ENCODE measurements at places on chromosomes 3 and 15.

DNA sequence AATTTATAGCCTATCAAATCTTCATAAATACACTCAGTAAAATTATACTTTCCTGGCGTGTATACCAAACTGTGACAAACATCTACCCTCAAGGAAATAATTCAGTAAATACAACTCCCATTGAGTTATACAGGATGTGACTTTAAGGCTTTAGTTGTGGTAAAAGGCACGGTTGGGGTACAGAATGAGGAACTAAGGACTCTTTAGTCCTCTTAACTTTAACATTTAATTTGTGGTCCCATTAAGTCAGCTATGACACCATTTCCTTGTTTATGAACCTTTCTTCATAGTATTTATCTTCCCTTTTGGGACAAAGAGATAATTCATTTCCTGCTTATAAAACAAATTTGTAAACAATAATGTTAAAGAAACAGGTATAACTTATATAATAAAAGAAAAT, 30.2 kb downstream of the IFT80 start:
- no peak for DNase-seq

DNA sequence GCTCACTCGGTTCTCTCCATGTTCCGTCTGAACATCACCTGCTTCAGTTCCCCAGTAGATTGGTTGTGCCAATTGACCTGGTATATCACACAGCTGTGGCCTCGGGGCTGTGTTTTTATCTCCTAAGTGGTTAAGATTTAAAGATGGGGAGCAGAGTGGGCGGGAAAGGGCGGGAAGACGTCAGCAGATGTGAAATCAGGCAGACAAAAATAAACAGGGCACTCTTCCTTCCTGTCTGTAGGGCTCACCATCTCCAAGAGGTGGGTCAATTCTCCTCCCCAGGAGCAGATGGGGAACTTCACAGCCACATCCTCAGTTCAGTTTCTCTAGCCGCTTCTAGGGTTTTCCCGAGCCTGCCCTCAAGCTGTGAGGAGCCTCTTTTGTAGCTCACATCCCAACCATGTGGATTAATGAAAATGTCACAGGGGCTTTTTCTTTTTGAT, 26.8 kb upstream of the LIMD1 start:
- no peak for DNase-seq

- no peak for DNase-seq
Observed at GRCh38 chr3:72974956-72975355, 21.7 kb upstream of the PPP4R2 start.

GRCh38 chr3:15579051-15579450, 22.3 kb downstream of the HACL1 start:
- no peak for DNase-seq

DNA sequence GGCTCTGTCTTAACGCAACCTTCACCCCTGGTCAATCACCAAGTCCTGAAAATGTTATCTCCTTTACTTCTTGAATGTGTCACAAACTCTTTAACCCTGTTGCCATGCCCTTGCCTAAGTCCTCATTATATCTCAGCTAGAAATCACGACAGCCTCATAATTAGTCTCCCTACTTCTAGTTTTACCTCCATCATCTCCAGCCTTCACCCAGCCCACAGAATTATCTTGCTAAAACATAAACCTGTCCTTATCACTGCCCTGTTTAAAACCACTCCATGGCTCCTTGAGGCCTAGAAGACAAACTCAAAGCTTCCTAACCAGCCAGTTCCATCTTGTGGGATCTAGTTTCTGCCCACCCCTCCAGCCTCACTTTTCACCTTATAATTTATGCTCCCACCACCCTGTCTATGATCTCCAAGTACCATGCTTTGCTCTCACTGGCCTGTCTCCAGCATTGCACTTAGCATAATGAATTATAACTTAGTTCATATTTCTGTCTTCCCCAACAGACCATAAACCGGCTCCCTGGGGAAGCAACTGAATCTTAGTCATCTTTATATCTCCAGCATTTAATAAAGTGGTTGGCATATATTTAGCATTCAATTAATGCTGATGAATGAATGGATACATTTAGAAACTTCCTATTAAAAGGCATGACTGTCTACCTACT, 39.2 kb downstream of the GPR176 start:
- DNase-seq: no peak

DNA sequence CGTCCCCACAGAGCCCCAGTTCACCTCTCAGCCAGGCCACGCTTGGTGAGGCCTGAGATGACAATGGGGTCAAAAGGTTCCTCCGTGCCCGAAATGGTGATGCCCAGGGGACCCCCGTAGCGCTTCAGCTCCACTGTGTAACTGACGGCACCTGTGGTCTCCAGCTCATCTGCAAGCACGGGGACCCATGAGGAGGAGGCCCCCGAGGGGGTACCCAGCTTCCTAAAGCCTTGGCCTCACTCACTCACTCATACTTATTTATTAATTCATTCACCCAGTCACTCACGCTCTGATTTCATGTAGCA, 30.4 kb downstream of the GRIP2 start:
- DNase-seq: no peak

GRCh38 chr15:24899367-24899766, 55.4 kb upstream of the SNRPN start:
- DNase-seq: no peak

DNA sequence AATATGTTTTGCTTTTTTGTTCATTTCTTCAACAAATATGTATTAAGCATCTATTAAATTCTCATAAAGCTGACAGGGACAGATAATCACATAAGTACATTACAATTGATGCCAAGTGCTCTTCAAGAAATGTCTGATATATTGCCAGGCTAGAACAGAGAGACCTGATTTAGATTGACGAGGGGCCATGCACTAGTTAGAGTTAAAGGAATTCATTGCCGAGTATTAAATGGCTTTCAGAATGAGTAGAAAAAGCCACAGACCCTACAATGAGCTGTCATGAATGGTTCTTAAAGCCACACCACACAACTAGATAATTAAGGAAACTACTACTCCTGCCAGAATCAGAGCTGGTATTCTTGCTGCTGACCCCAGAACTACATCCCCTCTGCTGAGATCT, 250.2 kb upstream of the MME start:
- DNase-seq: no peak

DNA sequence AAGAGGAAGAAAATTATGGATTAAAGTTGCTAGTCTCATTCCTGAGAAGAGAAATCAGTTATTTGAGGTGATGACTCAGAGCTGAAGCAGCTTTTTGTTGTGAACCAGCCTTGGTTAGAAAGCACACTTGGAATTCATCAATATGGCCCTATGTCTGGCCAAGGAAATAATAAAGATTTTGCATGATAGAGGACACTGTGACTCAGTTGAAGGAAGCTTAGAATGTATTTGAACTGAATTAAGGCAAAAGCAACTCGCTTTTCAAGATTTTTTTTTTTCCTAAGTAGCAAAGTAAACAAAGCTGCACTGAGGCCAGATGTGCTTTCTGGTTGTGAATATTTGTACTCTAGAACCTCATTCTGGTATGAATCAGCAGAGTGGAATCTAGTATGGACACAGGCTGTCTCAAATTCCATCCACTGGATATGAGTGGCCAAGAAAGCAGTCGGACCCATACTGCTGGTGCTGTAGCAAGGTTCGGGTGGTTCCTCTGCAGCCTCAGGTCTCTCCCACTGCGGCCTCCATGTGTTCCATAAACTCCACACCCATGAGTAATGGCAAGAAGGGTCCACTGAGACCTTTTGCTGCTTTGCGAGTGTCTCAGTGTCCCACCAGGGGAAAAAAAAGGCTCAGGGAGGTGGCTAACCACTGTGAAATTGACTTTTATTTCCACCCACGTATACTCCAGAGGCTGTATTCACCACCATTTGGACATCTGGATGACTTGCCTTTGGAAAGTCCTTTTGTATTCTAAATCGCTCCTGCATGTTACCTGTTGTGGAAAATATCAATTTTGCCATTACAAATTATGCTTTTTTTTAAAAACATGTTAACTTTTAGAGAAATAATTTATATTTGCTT, 53.1 kb downstream of the TGFBR2 start:
- DNase-seq: no peak

- peak; percentile 49 for DNase-seq
Observed at GRCh38 chr15:77335298-77335697, 84.6 kb downstream of the PEAK1 start.

- DNase-seq: no peak
Observed at GRCh38 chr15:65163041-65163440, 22.1 kb downstream of the CLPX start.

GRCh38 chr3:152019508-152019907, 146.1 kb downstream of the SUCNR1 start:
- DNase-seq: no peak

DNA sequence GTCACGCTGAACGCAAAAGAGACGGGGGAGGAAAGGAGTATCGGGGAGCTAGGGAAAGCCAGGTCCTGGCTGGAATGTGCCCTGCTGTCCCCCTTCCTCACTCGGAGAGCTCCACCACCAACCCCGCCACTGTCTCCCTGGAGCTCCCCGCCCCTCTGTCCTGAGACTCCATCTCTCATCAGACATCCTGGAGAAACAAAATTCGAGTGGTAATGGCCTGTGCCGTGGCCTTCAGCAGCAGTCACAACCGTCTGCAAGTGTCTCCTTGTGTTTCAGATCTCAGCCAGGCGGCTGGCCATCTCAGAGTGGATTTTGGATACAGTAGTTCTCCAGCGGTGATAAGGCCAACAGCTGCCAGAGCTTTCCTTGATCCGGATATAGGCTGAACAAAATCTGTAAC, 76.9 kb downstream of the OCA2 start:
- DNase-seq: no peak

- DNase-seq: no peak
Observed at GRCh38 chr3:128472449-128473179, 5.9 kb upstream of the DNAJB8 start.

GRCh38 chr3:15714448-15714847, 83.3 kb downstream of the ANKRD28 start:
- no peak for DNase-seq

DNA sequence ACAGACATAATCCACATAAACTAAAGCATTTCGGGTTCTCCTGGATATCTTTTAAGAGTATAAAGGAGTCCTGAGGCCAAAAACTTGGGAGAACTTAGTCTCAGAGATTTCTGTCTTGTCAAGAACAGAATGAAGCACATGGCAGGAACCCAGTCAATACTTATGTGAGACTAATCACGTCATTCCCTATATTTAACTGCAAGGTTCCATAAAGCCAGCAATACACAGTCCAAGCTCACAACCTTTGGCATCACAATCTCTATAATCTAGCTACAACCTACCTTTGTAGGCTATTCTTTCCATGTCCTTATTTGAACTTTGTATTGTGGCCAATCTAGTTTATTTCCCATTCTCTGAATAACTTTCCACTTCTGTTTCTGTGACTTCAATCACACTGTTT, 68.9 kb upstream of the CSPG5 start:
- DNase-seq: no peak

- no peak for DNase-seq
Observed at GRCh38 chr15:68365770-68366169, 66.2 kb downstream of the ITGA11 start.

GRCh38 chr3:76063019-76063418, 277.7 kb upstream of the ZNF717 start:
- no peak for DNase-seq

DNA sequence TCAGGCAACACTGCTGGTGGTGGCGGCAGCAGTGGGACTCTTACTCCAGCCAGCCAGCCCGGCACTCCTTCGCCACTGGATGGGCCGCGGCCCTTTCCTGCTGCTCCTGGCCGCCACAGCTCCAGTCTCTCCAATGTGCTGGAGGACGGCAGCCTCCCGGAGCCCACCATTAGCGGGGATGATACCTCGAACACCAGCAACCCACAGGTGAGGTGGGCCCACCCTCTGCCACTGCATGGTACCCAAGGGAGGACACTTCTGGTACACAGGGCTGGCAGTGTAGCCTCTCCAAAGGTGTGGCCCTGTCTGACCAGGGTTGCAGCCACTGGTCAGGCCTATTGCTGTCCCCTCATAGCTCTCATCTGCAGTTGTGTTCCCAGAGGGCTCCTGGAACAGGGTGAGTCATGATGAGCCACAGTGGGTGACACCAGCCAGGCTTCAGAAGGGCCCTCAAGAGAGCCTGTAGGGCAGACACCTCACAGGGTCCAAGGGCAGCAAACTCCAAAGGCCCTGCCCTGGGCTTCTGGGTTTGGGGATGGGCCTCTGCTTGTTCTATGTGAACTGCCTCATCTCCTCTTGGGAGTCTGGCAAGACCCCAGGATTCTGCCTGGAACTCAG, 20.8 kb downstream of the NBEAL2 start:
- DNase-seq: no peak

DNA sequence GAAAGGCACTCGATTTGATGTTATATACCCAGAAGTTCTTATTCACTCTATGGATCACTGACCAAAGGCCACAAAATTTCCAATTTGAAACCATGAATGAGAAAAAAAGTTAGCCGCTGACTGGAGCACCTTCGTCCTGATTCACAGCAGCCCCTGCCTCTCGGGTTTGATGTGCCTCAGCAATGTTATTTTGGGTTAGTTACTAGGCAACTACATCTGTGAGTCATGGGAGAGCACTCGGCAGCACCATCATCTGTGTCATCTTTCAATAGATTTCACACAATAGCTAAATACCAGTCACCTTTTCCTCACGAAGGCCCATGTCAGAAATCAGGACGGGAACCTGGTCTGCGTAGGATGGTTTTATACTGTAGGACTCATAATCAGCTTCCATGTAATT, 269.2 kb downstream of the ZBBX start:
- DNase-seq: no peak

- no peak for DNase-seq
Observed at GRCh38 chr3:18401300-18401961, 23.7 kb downstream of the SATB1 start.

GRCh38 chr15:33445984-33446383, 135.2 kb downstream of the RYR3 start:
- no peak for DNase-seq

DNA sequence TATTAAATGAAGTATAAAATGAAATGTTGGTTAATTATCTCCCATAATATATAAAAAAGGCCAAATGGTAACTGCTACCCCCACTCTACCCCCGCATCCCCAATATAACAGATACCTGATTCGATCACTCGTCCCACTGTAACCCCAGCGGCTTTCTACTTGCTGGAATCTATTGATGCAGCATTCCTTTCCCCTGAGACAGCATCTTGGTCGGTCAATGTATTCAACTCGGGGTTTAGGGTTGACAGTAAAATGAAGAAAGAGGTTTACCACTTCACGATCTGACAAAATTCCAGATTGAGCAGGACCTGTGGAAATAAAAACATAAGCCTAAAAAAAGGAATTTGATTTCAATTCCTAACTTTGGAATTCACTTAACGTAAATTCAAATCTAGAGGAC, 18.6 kb upstream of the C15orf40 start:
- DNase-seq: no peak

DNA sequence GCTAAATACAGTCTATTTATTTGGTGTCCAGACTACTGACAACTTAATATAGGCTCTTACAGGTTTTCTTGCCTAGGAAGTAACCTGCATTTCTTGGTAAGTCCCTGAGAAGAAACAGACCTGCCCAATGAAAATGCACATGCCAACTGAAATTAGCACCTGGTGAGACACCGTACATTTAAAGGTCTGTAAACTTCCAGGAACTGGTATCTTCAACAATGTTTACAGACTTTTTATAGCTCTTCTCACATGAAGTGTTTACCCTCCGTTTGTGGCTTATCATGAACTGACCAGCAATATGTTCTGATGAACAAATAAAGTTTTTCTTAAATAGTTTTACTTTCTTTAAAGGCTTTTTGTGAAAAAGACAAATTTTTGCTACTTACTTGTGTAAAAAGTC, 93.3 kb downstream of the PCCB start:
- DNase-seq: peak; percentile 76

GRCh38 chr3:14124223-14124614, 451 bp downstream of the CHCHD4 start:
- DNase-seq: peak; percentile 8

- no peak for DNase-seq
Observed at GRCh38 chr3:151093905-151094304, 8.4 kb downstream of the MED12L start.

GRCh38 chr3:38112378-38112761, 24.6 kb downstream of the ACAA1 start:
- DNase-seq: no peak
